CD8-positive, alpha-beta memory T cell (primary cell): ENCODE measurements at places on chromosomes 4 and X. TPM values are rescaled to one million over a fixed set of nuclear protein-coding genes. Genes with fewer than 3 reads are reported as not detected.

DNA sequence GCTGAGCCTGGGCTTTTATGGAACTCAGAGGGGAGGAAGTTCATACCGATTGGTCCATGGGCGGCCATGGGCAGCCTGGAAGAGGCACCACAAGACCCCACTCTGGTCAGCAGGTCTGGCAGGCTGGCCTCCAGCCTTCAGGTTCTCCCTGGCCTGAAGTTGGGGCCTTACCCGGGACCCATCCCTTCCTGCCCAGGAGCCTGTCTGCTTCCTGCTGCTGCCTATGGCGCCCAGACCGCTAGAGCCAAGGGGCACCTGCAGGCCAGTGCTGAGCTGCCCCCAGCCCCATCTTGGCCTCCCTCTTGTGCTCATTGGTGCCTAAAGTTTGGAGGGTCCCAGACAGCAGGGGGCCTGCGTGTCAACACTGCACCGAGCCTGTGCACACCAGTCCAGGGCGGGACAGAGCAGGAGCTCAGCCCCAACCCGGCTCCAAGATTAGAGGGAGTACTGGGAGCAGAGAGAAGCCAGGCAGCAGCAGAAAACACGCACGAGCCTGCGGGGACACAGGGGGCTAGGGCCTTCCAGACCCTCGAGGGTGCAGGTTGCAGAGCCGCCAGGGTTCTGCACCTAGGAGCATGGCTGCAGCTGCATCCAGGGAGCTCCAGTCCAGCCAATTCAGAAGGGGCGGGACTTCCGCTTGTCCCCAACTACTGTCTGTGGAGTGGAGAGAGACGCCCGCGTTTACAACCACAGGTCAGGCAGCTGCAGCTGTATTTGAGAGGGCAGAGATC lies 30.7 kb upstream of the ZNF280C start:
- H3K36me3 ChIP-seq: no peaks in the 10 kb centered on the region
- no peak overlapping the region for H3K4me3 ChIP-seq
- no peak for DNase-seq
- H3K27me3 ChIP-seq: no peaks in the 10 kb centered on the region

The CCSER1 gene
- 0.20 TPM for total RNA-seq

GRCh38 chr4:80521438-80521837 lies 185.9 kb downstream of the CFAP299 start:
- H3K27me3 ChIP-seq: no peaks in the 10 kb centered on the region
- H3K4me3 ChIP-seq: no peak overlapping the region
- no peak for DNase-seq
- no peaks in the 10 kb centered on the region for H3K36me3 ChIP-seq
- no peak overlapping the region for H3K27ac ChIP-seq

- H3K4me3 ChIP-seq: no peak overlapping the region
- no peaks in the 10 kb centered on the region for H3K36me3 ChIP-seq
- no peaks in the 10 kb centered on the region for H3K4me1 ChIP-seq
Observed at GRCh38 chr4:89556601-89557305, 249.2 kb upstream of the GPRIN3 start.

The RGN gene
- not detected for total RNA-seq

DNA sequence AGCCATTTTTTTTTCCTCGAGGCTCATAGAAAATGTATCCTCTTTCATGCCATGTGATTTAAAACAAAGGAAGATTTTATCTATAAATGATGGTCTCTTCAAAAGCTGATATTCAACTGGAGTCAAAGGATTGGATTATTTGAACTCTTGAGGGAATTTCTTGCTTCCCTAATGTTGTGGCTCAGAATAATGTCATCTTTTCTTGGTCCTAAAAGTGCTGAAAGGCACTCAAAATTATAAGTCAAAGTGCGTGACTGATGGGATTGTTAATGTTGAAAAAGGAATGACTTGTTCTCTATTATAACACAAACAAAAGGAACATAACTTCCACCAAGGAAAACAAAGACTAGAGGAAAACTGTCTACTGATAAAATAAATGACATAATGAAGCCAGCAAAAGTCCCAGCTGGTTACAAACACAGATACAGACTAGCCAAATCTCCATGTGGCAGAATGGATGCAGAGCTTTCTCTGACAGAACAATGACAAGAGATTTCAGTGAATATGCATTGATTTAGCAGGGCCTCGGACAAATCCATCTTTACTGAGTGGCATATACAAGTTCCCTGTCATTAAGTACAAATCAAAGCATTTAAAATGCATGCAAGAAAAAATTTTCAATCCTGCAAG lies 552.6 kb downstream of the GBA3 start:
- H3K36me3 ChIP-seq: no peaks in the 10 kb centered on the region
- H3K27me3 ChIP-seq: no peaks in the 10 kb centered on the region
- H3K4me1 ChIP-seq: no peaks in the 10 kb centered on the region
- no peak overlapping the region for H3K27ac ChIP-seq
- H3K4me3 ChIP-seq: no peak overlapping the region

- no peak overlapping the region for H3K4me3 ChIP-seq
- no peak for DNase-seq
- no peaks in the 10 kb centered on the region for H3K4me1 ChIP-seq
- no peaks in the 10 kb centered on the region for H3K27me3 ChIP-seq
- H3K27ac ChIP-seq: no peak overlapping the region
- H3K36me3 ChIP-seq: no peaks in the 10 kb centered on the region
Observed at GRCh38 chr4:156459584-156459983, 505.9 kb upstream of the CTSO start.

DNA sequence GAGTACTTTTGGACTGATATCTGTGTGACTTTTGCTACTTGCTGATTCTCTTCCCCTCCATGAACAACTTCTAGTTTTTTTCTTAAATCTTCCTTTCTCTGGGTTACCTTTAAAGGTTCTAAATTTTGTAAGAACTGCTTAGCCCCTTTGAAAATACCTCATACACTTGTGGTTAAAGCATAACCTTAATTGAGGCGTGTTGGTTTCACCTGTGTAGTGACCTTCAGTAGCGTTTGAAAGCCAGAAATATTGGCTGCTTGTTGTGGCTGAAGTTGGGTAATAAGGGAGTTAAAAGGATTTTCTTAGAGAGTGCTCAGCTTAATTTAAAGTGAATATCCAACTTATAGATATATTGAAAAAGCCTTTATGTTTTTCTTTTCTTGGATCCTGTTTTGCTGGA lies 32.0 kb downstream of the MAGEC1 start:
- H3K27me3 ChIP-seq: no peaks in the 10 kb centered on the region
- no peaks in the 10 kb centered on the region for H3K4me1 ChIP-seq
- no peak for DNase-seq
- no peak overlapping the region for H3K4me3 ChIP-seq

DNA sequence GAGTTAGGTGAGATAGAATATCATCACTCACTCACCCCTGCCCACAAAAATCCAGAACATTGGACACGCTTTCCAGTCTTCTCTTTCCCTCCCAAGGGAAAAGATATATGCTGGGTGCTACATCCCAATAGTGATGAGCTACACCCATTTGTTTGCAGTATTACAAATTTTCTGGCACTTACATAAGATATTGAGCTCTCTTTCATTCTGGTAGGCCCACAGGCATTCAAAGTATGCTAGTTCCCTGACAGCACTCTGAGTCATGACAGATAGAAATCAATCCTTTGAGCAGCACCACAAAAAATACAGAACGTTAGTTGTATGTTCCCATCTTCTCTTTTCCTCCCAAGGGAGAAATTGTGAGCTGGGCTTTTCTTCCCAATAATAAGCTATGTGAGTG lies 477.6 kb upstream of the GRID2 start:
- no peak for DNase-seq
- no peaks in the 10 kb centered on the region for H3K4me1 ChIP-seq
- no peak overlapping the region for H3K27ac ChIP-seq
- H3K4me3 ChIP-seq: no peak overlapping the region

DNA sequence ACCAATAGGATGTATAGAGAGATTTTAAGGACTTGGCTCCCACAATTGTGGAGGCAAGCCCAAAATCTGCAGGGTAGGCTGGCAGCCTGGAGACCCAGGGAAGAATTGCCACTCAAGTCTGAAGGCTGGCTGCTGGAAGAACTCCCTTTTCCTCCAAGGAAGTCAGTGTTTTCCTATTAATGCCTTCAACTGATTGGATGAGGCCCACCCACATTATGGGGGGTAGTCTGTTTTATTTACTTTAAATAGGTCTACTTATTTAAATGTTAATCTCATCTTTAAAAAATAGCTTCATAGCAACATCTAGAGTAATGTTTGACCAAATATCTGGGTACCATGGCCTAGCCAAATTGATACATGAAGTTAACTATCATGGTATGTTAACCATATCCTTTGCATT lies 18.7 kb downstream of the LSM6 start:
- DNase-seq: no peak
- no peaks in the 10 kb centered on the region for H3K4me1 ChIP-seq
- no peak overlapping the region for H3K27ac ChIP-seq
- H3K36me3 ChIP-seq: peaks cover 3% of the 10 kb centered on the region

DNA sequence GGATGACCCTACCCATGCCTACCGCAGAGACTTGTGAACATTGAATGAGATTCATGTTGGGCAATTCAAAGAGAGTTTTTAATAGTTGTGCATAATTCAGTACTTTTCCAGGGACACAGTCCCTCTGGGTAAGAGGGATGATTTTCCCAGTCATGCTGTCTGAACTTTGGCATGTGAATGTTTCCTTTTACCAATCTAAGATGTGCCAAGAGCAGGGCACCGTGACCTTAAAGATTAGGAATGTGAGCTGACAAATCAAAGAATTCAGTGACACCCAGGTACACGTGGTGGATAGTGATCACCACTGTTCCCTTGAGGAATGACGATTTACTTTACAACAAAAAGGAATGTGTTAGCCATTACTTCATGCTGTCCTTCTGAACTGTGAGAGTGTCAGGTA lies 515.6 kb downstream of the PPARGC1A start:
- no peak overlapping the region for H3K4me3 ChIP-seq
- no peaks in the 10 kb centered on the region for H3K27me3 ChIP-seq
- no peak for DNase-seq
- H3K4me1 ChIP-seq: no peaks in the 10 kb centered on the region
- no peak overlapping the region for H3K27ac ChIP-seq

DNA sequence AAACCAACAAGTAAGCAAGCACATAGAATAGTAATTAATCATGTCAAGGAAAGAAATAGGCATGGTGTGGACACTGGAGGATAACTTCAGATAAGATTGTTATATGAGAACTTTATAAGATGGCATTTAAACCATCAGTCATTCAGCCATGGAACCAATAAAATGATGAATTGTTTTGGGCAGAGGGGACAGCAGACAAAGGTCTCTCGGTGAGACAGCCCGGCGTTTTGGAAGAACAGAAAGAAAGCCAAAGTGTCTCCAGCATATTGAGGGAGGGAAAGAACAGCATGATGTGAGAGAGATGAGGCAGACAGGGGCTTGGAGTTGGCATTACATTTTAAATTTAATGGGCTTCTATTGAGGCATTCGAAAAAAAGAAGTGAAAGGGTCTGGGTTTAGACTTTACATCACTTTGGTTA lies 883 bp upstream of the PPM1K start:
- H3K27me3 ChIP-seq: no peaks in the 10 kb centered on the region
- no peaks in the 10 kb centered on the region for H3K36me3 ChIP-seq
- peak overlapping the region; percentile 99 for H3K27ac ChIP-seq
- H3K4me1 ChIP-seq: peaks cover 34% of the 10 kb centered on the region
